ENCODE measurements at places on chromosomes 7 and 10.
A peak's percentile ranks its signal among the peaks of the same experiment; 100 is the strongest.

GRCh38 chr7:117249696-117250095 lies 73.2 kb downstream of the WNT2 start:
- DNase-seq = no peak

DNA sequence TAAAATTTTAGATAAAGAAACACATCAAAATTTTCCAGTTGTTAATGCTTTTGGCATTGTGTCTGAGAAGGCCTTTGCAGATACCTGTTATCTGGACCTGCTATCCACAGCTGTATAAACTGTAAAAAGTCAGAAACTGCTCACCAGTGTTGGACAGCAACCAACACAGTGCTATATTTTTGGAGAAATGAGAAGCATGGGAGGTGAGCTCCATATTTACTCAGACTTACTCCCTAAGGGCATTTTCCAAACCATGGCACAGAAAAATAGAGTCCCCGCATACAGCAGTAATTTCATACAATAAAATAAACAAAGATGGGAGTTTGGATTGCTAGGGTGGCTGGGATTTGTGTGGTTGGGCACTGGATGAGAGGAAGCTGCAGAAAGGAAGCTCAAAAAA lies 136.3 kb upstream of the GLI3 start:
- DNase-seq = no peak

- DNase-seq = no peak
Observed at GRCh38 chr7:31052841-31053601, 913 bp downstream of the ADCYAP1R1 start.

DNA sequence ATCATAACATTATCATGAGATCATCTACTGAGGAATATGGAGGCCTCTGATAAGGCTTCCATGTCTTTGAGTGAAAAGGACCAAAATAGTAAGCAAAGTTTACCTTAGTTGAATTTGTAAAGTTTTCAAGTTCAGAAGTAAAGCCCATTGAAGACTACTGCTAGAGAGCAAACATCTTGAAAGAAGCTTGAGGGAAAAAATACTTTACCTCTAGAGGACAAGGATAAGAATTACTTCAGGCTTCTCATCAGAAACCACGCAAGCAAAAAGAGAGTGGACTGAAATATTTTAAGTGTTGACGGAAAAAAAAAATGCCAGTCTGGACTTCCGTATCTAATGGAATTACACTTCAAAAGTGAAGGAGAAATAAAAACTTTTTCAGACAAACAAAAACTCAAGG lies 114.3 kb downstream of the MPP7 start:
- no peak for DNase-seq

DNA sequence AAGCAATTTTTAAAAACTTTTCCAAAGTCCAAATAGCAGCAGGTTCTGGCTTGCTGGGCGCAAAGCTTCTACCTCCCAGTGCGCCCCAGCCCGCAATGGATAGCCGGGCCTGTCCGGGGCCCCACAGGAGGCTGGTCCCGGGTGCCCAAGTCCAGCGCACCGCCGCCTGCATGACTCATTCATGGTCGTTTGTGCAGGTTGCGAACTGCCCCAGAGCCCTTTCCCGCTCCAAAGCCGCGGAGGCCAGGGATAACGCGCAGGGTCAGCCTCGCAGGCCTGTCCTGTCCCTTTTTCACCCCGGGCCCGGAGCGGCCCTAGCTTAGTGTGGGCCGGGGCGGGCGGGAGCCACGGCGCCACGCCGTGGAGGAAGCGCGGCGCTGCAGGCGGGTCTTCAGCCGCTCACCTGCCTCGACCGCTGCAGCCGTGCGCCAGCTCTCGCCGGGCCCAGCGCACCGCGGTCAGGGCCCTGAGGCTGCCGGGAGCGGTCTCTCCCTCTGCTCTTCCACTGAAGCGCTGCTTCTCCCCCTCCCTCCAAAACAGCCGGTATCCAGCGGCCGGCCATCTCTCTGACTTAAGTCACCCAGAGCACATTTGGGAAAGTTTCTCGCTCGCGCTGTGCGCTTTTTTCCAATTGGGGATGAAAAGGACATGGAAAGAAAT lies 1.7 kb upstream of the EGR2 start:
- peak; percentile 73 for DNase-seq

GRCh38 chr10:100793055-100793454 lies 47.7 kb downstream of the PAX2 start:
- no peak for DNase-seq

DNA sequence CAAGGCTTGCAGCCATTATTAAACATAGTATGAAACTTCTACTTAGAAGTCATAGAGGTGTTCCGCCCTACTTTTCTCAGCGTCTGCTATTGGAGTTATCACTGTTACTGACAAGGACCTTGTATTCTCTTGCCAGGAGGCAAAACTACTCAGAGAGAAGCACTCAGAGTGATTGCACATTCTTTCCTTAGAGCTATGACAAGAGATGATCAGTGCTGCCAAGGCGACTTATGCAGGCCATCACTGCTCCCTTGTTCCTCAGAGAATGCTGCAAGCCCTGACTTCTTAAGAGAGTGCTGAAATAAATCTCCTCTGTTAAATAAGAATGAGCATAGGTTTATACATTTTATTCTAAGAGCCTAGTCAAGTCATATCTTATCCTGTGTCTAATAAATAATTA lies 534.6 kb upstream of the PHF14 start:
- DNase-seq = no peak

DNA sequence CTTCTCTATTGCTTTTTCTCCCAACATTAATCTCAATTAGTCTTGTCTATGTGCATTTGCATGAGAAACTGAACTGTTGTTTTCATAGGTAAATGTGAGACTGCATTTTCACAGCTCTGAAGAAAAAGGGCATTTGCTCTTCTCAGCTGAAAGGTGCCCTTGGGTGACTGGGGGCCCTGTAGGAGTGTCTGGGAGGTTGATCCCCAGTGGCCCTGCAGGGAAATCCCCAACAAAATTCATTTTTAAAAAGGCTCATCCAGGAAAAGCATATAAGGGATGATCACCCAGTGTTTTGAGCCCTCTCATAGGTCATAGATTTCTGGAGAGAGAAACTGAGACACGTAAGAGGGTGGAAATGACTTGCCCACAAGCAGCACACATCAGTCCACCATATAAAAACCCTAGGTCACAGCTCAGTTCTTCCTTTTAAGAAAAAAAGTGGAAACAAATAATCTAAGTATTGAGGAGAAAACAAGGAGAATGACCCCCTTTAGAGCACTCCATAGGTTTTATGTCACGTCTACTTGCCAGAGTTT lies 190.3 kb upstream of the AHR start:
- no peak for DNase-seq

GRCh38 chr10:129481641-129482040 lies 14.6 kb downstream of the MGMT start:
- DNase-seq = no peak

- no peak for DNase-seq
Observed at GRCh38 chr10:45198486-45199204, 116.8 kb downstream of the OR13A1 start.

DNA sequence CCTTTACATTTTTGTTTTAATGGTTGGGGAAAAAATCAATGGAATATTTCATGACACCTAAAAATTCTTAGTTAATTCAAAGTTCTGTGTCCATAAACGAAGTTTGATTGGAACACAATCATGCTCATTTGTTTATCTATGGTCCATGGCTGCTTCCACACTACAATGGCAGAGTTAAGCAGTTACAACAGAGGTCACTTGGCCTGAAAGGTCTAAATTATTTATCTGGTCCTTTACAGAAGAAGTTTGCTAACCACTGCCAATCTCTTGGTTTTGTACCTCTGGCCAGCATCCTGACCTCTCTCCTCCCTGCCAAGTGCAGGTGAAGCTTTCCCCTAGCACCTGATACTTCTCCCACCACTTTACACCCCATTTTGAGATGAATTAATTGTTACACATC lies 61.5 kb downstream of the SRPK2 start:
- DNase-seq = no peak

DNA sequence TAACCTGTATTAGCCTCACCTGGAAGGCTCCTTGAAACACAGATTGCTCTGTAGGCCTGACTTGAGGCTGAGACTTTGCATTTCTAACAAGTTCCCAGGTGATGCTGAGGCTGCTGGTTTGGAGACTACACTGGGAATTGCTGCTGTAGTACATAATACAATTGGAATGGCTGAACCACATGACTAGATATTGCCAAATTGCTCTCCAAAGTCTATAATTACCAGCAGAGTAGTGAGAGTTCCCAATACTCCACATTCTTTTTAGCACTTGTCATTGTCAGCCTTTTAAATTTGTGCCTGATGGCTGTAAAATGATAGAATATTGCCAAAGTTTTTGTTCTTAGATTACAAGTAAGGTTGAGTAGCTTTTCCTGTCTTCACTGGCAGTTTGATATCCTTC lies 39.9 kb downstream of the PLEKHA8 start:
- DNase-seq = no peak

Data from stimulated activated CD8-positive, alpha-beta memory T cell treated with anti-CD3 and anti-CD28 coated beads, Interleukin-15, amount 100 ng/mL, for 48 hours (primary cell).